ENCODE measurements at places on chromosomes 16 and 17.

DNA sequence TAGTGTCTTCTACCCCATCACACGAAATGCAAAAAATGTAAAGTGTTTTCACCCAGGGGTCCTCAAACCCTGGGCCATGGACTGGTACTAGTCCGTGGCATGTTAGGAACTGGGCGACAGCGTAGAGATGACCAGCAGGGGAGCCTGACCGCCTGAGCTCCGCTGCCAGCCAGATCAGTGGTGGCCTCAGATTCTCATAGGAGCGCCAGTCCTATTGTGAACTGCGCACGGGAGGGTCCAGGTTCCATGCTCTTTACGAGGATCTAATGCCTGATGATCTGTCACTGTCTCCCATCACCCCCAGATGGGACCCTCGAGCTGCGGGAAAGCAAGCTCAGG is 4.5 kb downstream of the SCARF1 start:
- DNase-seq, result no peak

DNA sequence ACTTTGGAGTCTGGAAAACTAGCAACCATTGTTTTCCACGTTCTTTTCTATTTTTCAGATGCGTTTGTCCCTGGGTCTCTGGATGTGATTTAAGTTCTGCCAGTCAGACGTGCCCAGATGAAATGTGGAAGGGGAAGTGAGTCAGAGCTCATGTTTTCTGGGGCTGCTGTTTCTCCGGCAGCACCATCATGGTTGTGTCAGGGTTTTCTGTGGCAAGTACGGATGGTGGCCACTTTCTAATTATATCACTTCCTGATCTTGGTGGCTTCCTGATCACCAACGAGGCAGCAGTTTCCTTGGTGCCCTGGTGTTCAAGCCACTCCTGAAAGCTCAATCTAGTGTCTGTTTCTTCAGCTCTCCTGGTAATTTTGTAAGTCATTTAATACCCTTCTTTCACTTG is 31.4 kb upstream of the PMFBP1 start:
- peak; percentile 27 for DNase-seq

GRCh38 chr17:10875984-10876555 is 38.2 kb upstream of the PIRT start:
- DNase-seq, result peak; percentile 37

- DNase-seq, result no peak
Observed at GRCh38 chr17:37693328-37693727, 50.1 kb upstream of the DDX52 start.

DNA sequence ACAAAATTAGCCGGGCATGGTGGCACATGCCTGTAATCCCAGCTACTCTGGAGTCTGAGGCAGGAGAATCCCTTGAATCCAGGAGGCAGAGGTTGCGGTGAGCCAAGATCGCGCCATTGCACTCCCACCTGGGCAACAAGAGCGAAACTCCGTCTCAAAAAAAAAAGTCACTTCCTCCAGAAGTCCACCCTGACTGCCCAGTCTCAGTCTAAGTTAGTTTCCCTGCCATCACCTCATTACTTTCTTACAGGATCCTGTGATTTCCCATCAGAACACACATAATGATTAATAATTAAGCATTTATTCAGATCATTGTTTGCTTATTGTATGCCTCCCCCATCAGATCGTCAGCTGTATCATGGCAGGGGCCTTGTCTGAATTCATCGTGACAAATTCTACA is 31.6 kb downstream of the ABCC3 start:
- DNase-seq, result no peak
